ENCODE measurements at places on chromosomes 13 and 19. TPM values are rescaled to one million over a fixed set of nuclear protein-coding genes. Genes with fewer than 3 reads are reported as not detected.
A peak's percentile ranks its signal among the peaks of the same experiment; 100 is the strongest.

DNA sequence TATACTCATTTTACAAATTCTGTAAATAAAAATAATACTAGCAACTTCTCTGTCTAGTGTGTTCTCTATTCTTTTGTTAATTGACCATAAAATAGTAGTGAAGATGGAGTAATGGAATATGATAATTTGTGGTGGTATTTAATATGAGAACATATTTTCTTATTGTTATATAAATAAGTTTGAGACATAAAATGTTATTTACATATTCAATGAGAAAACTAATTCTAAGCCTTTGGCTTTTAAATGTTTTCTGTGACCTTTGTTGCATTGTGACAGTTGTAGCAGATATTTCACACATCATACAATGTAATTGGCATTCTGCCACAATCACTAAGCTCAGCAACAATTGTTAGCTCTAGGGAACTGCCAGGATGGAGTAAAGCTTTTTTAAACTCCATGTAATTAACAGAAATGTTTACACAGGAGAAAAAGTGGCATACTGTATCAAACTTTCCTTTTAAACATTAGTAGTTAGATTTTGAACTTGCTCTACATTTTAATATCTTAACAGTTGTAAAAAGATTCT is 562.1 kb upstream of the PCDH9 start:
- DNase-seq: no peak

The OR10H1 gene
- not detected for total RNA-seq

GRCh38 chr19:7625763-7626372 is 3.5 kb downstream of the XAB2 start:
- DNase-seq: no peak

DNA sequence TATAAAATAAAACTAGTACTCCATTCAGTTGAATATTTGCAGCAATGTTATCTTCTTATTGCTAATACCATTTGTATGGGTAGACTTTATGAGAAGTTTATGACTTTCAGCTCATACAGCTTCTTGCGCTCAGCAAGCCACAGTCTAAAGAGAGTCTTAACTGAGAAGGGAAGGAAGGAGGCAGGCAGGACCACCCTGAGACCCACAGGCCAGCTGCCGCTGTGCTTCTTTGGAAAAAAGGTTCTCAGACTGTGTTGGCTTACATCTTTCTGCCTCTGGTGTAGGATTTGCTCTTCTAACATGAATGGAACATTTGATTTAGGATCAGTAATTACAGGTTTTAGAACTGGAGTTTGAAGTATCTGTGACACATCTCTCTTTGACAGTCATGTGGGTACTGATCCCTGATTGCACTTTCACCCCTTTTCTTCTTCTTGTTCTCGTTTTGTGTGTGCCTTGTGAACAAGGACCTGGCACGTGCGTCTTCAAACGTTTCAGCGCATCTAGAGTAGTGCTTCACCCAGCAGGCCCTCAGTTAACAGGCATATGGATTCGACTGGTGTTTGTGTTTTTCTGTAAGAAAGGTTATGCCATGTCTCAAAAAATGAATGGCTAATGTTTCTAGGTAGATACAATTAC is 7.1 kb upstream of the GPR18 start:
- DNase-seq: peak; percentile 59

GRCh38 chr19:17795495-17795856 is 538 bp downstream of the B3GNT3 start:
- DNase-seq: no peak

GRCh38 chr13:47903836-47904235 is 97.2 kb downstream of the SUCLA2 start:
- no peak for DNase-seq
